NCI-H2107 (cell line): ENCODE measurements at places on chromosomes 11 and 22.

- DNase-seq = no peak
Observed at GRCh38 chr22:25514436-25515180, 49.9 kb upstream of the GRK3 start.

DNA sequence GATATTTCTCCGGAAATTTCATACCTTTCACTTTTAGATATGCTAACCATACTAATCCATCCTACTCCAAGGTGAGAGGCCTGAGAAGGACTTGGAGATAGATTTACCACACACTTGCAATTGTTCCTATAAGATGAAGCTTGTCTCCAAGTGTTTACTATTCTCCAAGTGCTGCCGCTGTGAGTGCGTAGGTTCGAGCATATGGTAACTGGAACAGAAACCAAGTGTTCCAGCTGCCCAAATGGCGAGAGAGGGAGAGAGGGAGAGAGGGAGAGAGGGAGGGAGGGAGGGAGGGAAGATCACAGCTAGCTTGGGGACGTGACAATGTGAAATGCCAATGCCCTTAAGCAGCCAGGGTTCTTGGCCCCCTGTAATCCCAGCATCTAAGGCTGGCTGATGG lies 21.5 kb downstream of the ASCC2 start:
- DNase-seq = no peak

DNA sequence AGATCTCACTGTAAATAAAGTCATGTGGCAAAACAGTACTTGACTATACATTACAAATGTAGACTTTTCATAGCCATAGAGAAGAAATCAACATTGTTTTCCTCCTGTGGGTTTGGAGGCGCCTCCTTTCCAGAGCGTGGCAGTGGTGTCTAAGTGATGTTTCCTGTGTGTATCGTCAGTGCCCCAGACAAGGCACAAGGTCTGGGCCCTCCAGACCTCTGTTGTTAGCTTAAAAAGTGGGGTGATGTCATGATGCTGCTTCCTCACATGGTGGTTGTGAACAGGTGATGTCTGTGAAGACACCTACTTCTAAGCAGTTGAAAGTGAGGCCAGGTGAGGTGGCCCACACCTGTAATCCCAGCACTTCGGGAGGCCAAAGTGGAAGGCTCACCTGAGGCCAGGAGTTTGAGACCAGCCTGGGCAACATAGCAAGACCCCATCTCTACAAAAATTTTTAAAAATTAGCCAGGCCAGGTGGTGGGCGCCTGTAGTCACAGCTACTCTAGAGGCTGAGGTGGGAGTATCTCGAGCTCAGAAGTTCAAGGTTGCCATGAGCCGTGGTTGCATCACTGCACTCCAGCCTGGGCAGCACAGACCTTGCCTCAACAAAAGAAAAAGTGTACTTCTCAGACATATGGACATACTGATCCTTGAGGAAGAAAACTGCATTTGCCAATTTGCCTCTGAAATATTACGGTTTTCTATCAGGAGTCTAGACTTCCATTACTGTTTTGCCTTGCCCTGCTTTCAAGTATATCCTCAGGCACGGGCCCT lies 15.7 kb downstream of the NUP50 start:
- no peak for DNase-seq

- DNase-seq = no peak
Observed at GRCh38 chr11:64318766-64319761, 1.1 kb downstream of the PRDX5 start.

DNA sequence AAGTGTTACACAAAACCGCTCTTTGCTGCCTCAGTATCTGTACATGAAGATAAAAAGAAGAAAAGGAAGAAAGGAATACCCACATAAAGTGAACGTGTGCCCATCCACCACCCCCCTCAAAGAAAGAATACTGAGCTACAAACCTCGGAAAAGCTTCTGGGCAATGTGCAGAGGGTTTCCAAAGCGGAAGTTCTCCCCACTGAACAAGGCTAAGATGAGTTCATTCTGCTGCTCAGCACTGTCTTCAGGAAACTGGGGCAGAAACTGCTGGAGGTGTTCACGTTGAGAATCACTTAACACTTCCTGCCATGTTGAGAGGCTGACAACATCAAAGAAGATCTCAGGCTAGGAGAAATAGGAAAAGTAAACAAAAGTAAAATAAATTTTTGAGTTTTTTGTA lies 6.9 kb downstream of the NFRKB start:
- no peak for DNase-seq

- no peak for DNase-seq
Observed at GRCh38 chr11:115244296-115244695, 259.9 kb downstream of the CADM1 start.

- DNase-seq = no peak
Observed at GRCh38 chr11:101166038-101166437, 36.4 kb upstream of the PGR start.

GRCh38 chr11:66080055-66080817 lies 10.2 kb downstream of the PACS1 start:
- DNase-seq = no peak

- no peak for DNase-seq
Observed at GRCh38 chr11:3086114-3086513, 28.9 kb upstream of the CARS1 start.
